LHCN-M2 (cell line): ENCODE measurements at places on chromosomes 5 and 9.

- no peak for DNase-seq
These were observed 21.7 kb downstream of the TTC33 start for GRCh38 chr5:40733879-40734563.

GRCh38 chr9:72005451-72005850 lies 55.0 kb downstream of the C9orf57 start:
- DNase-seq, result no peak

- DNase-seq, result no peak
These were observed 83.2 kb upstream of the BARHL1 start for GRCh38 chr9:132499251-132499650.

DNA sequence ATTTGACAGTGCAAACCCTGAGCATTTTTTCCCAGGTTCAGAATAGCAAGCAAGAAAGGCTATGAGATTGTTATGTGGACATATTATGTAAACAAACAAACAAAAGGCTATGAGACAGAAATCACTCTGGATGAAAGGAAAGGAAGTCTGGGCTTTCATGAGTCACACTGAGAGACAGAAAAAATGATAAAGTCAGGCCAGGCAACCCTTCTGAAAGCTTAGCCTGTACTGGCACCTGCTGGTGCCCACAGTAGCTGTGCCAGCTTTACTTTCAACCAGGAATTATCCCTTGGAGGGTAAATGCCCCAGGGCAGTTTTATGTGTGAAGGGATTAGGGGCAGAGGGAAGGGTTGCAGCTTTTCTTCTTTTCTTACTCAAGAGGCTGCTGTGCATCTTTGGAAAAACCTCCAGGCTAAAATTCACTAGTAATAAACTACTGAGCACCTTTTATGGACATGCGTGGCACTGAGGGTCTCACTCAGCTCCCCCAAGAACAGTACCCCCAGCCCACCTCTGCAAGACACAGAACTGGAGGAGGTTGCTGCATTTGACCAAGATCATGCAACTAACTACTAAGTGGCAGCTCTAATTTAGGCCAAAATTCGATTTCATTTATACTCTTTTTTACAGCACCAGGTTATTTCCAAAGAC lies 41.7 kb downstream of the ACTL7B start:
- peak; percentile 70 for DNase-seq

DNA sequence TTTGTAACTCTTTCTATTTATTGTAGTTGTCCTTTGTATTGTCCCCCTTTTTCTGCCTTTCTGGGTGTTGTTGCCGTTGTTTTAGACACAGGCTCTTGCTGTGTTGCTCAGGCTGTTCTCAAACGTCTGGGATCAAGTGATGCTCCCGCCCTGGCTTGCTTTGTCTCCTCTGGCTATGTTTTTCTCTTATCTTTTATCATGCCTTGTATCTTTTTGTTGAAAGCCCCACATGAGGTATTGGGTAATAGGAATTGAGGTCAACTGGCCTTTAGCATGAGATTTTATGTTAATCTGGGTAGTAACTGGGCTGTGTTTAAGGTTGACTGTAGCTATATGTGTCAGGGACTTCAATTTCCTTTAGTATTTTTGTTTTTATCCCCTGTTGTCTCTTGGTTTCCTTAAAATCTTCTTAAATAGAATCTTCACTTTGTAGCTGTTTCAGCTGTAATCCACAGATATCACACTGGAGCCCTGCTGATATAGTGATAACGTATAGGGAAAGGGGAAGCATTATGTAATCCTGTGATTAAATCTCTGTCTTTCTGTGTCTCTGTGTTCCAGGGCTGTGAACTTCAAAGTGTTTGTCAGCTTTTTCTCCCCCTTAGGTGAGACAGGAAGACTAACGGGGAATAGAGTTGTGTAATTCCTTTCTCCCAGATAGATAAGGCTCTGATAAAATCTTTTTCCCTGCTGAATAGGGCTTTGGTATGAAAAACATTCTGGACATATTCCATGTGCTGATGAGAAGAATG lies 25.9 kb upstream of the CACNA1B start:
- no peak for DNase-seq

DNA sequence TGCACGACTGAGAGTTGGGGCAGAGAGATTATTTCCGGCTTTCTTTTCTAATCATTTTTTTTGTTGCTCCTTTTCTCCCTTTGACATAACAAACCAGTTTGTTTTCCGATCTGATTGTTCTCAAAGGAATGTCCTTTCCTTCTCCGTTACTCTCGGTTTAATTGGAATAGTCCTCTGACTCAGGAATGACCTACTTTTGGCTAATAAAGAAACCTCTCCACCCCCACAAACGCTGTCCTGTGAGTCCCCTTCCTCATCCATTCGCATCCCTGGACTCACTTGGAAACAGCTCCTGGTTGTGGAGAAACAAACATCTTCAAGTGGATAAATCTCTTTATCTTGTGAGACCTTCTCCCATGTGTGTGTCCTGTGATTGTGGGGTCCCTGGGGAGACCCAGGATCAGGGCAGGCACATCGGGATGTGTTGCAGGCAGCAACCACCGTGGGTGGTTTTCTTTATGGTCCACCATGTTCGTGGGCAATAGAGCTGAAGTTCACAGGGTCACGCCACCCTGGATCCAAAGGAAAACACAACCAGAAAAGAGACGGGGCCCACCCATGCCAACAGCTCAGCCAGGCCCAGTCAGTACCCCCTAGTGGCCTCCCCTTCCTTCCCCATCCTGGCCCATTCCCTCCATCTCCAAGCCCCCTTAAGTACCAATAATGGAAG lies 45.2 kb upstream of the NEK6 start:
- peak; percentile 45 for DNase-seq

GRCh38 chr5:135303582-135304173 lies 95.4 kb downstream of the MACROH2A1 start:
- no peak for DNase-seq

- no peak for DNase-seq
These were observed 1379.3 kb upstream of the ACO1 start for GRCh38 chr9:31005086-31005665.

DNA sequence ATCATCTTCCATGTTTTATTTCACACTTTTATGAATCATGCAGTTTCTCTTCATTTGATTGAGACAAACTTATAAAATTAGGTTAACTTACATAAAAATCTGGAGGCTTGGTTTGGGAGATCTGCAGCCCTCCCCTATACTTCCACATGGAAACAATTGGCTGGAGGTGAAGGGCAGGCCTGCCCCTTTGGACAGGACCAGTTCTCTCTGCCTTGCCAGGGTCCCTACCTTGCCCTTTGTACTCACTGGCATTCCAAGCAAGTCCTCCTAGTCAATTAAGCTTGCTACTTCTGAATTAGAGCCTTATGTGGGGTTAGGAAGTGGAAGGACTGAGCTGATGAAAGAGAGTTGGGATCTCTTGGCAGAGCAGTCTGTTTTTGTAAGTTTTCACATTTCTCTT lies 257.3 kb downstream of the GAS1 start:
- DNase-seq, result no peak

DNA sequence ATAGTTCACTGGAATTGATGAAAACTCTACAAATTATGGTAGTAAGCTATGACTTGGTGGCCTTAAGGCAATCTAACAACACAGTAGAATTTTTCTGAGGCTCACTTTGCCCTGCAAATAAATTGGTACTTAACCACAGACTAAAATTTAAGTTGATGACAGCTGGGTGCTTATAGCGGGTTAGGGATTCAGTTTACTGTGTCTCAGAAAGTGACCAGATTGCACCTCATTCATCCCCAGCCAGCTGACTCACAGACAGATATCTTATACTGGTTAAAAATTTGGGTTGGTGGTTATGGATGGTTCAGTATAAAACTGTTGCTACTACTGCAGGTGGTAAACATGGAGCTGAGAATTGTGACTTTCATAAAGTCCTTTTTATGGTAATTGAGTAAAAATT lies 2.8 kb downstream of the CKS2 start:
- DNase-seq, result peak; percentile 51

DNA sequence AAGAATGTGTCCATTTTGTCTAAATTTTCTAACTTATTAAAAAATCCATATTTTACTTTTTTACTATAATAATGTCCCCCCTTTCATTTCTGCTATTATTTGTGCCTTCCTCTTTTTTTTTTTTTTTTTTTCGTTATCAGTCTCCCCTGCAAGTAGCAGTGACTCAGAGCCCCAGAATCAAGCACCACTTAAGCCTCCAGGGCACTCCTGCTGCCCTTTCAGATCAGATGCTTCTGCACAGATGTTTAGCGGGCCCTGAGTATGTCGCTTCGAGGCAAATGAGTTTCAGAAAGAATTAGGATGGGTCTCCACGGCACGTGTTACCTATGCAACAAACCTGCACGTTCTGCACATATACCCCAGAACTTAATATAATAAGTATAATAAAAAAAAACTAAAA lies 11.7 kb downstream of the MED7 start:
- no peak for DNase-seq

DNA sequence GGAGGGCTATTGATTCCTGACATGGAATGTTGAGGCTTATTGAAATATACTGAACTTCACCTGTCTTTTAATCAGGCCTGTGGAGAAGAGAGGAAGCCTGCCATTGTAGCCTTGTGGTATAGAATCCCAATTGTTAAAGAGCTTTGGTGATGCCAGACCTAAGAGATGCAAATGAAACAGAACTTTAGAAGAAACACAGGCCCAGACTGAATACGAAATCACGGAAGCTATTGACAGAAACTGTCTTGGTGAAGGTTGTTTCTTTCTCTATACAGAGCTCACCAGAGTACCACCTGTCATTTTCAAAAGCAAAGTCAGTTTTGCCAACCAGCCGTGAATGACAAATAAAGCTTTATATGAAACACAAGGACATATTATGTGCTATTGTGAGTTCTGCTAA lies 660.3 kb downstream of the ISL1 start:
- DNase-seq, result no peak

DNA sequence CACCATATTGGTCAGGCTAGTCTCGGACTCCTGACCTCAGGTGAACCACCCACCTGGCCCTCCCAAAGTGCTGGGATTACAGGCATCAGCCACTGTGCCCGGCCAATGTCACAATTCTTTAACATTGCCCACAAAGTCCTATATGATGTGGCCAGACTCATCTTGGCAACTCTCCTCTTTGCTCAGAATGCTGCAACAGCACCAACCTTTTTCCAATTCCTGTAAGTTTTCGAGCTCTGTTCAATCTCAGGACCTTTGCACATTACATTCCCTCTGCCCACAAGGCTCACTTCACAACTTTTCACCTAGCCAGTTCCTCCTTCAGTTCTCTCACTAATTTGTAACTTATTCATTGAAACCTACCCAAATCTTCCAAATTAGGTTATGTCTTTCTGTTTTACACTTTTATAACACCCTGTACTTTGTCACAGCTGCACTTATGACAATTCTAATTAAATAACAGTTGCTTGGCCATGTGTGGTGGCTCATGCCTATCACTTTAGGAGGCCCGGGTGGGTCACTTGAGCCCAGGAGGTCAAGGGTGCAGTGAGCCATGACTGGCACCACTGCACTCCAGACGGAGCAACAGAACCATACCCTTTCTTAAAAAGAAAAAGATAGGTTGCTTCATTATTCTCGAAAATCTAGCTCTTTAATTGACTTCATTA lies 30.9 kb upstream of the GLDC start:
- no peak for DNase-seq

DNA sequence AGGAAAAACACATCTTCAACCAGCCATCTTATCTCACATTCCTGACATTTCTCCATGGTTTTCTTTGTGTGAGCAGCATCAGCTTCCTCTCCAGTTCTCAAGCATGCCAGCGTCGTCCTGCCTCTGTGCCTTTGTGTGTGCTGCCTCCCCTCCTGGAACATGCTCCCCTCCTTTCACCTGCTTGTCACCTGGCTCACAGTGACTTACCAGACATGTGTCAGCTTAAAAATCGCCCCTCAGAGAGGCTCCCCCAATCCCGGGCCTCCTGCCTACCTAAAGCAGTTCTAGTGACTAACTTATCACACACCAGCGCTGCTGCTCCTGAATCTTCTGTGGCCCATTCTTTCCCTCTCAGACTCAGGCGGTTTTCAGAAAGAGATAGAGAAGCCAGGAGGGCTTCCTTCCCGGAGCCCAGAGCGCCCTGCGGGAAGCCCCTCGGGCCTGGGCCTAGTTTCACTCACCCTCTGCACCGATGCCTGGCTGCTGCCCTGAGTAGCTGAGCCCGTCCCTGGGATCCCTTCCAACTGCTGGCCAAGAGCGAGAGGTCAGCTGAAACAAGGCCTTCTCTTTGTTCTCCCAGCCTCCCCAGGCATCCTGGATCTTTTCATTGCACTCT lies 51.1 kb upstream of the MVB12B start:
- no peak for DNase-seq

GRCh38 chr5:74851684-74852353 lies 14.4 kb downstream of the FAM169A start:
- DNase-seq, result peak; percentile 59

DNA sequence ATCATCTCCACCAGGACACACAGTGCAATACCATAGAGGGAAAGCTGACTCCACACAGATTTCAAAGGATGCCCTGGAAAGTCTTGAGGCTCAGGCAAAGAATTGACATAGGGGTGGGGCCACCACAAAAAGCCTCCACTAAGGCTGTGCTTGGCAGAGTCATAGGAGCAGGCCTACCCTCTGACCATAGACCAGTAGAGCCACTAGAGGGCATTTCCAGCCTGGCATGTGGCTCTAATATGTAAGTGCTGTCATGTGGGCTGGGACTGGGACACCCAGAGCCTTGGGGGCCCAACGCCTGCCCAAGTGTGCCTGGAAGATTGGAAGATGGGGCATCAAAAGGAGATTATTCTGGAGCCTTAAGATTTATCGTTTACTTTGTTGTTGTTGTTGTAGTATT lies 726.0 kb downstream of the DNAH5 start:
- peak; percentile 28 for DNase-seq

DNA sequence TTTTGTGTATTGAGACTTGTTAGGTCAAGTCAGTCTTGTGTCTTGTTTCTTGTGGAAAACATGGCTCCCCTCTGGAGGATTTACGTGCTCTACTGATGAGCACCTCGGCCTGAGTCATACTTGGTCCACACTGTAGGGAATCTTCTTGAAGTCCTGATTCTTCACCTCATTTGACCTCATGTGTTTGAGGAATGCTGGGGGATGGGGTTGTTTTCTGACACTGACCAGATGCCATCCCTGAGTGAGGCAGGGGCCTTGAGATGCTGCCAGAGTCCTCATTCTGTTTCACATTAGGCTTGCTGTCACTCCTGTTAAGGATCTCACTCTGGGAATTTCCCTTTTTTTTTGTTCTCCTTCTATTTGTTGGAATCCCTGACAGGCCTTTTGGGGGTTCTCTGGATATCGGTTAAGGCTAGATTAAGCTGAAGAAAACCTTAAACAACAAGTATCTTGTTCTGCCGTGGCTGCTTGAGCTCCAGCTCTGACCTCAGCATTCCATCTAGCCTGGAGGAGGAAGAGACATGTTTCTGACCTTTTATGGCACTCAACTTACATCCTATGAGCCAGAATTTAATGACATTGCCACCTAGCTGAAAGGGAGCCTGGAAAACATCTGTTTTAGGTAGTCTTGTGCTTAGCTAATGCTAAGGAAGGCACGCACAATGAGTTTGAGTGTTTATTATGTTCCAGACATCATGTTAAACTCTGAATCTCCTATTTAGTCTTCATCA lies 20.6 kb downstream of the TCOF1 start:
- DNase-seq, result peak; percentile 89
